Sigmoid colon (tissue), 7 donors: ENCODE measurements at places on chromosomes 3 and 15.

DNA sequence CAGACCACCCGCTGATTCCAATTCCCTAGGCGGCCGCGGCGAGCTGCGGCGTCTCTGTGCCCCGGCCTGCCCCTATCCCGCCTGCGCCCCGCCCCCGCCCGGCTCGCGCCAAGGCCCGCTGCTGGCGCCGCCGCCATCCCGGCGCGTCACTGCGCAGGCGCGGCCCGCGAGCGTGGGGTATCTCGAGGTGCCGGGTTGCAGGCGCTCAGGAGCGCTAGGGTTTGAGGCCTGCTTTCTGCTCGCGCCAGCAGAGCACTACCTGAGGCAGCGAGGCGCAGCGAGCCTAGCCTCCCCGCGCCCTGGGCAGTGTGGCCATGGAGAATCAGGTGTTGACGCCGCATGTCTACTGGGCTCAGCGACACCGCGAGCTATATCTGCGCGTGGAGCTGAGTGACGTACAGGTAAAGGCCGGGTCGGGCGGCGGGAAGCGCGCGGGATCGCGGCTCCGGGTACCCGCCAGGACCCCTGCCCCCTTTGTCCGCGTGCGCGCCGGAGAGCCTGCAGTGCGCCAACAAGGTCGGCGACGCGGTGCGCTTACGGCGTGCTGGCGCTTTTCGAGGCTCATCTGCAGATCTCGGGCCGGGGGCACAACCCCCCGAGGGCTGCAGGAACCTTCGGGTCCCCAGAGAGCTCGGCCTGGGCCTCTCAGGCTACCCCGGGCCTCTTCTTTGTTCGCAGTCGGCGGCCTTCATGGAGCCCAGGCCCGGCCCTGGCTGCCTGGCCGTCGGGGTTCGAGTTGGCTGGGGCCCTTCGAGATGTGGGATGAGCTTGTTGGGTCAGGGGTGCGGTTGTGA is at the start of gene HACD3:
Gene HACD3, plus strand, starts transcription at position 146 of the 794 bp plus-strand sequence. Its CDS starts 169 bp downstream, at position 315.
- no peaks in the 10 kb centered on the region for H3K27me3 ChIP-seq
- peak within 1 kb of the TSS; percentile 84 for H3K27ac ChIP-seq
- H3K4me3 ChIP-seq = peak within 1 kb of the TSS; percentile 73
- no peaks in the 10 kb centered on the region for H3K36me3 ChIP-seq
- peak; percentile 91 for DNase-seq

DNA sequence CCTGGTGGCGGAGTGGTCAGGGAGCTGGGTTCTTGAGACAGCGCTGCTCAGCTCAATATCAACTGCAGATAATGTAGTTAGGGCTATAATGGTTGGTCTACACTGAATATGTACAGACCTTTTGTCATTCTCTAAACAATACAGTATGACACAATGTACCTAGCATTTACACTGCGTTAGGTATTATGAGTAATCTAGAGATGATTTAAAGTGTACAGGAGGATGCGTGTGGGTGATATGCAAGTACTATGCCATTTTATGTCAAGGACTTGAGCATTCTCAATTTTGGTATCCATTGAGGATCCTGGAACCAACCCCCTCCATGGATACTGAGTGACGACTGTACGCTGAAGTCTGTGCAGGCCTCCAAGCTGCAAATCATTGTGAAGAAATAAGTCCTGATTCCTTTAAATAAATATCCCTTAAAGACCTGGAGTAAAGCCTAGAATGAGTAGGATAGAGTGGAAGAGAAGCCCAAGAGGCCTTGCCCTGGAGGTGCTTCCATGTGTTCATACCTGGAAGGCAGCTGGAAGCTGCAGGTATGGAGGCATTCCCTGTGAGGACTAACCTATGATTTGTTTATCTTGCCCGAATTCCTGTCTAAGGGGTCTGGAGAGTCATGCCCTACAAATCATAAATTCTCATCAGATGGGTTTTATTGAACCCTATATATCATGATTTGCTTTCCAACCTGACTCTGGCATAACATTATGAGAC is 15.7 kb upstream of the RTP1 start:
- no peak overlapping the region for H3K27ac ChIP-seq
- H3K4me1 ChIP-seq = peaks cover 10% of the 10 kb centered on the region
- no peaks in the 10 kb centered on the region for H3K36me3 ChIP-seq
- no peak overlapping the region for H3K4me3 ChIP-seq
- DNase-seq = no peak

DNA sequence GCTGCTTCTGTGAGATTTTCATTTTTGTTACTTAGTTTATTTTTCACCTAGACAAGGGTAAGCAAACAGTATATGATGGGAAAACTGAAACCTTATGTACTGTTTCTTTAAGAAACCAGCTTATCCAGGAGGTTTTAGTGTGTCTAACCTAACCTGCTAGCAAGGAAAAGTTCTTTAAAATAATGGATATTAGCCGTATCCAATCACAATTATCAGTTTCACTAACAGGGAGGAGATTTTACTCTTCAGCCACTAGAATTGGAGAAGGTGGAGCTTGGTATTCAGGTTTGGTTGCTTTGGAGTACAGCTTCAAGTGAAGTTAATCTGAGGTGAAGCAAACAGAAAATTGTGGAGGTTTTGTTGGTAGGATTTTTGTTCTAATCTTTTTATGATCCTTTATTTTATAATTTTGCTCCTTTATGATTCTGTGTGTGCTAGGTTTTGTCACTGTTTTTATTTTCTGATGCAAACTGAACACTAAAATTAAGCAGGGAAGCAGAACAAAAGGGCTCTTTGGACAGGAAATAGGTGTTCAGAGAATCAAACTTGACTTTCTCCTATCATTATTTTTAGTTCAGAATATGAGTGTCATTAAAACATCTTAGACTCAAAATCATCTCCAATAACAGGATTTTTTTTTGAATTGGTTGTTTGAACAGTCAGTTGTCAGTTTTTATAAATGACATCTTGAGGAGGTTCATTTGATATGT is 13.0 kb downstream of the ZFAND6 start:
- peak overlapping the region; percentile 48 for H3K27ac ChIP-seq
- no peaks in the 10 kb centered on the region for H3K4me1 ChIP-seq
- H3K27me3 ChIP-seq = no peaks in the 10 kb centered on the region
- no peak for DNase-seq
- H3K4me3 ChIP-seq = peak overlapping the region; percentile 42
- no peaks in the 10 kb centered on the region for H3K36me3 ChIP-seq

- peak; percentile 55 for DNase-seq
- H3K36me3 ChIP-seq = no peaks in the 10 kb centered on the region
- no peak overlapping the region for H3K27ac ChIP-seq
- no peaks in the 10 kb centered on the region for H3K27me3 ChIP-seq
- no peak overlapping the region for H3K4me3 ChIP-seq
Measured at GRCh38 chr15:40302981-40303380, 4.8 kb downstream of the PLCB2 start.

GRCh38 chr3:121269389-121269788 is 276.4 kb downstream of the POLQ start:
- H3K4me1 ChIP-seq = no peaks in the 10 kb centered on the region
- no peaks in the 10 kb centered on the region for H3K36me3 ChIP-seq
- H3K4me3 ChIP-seq = no peak overlapping the region
- H3K27ac ChIP-seq = no peak overlapping the region

DNA sequence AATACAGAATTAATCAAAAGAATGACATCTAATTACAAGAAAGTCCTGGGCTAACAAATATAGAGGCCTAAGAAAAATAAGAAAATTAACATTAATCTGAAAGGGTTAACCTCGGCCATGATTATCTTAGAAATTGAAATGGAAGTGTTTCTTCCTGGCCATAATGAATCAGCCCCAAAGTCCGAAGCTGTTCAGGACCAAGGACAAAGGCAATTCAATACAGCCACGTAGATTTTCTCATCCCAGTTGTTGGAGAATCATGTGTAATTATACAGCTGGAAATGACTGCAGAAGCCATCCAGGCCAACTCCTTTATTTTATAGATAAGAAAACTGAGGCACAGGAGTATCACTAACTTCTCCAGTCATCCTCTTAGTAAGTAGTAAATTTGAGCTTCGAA is 38.0 kb upstream of the GBE1 start:
- H3K4me1 ChIP-seq = no peaks in the 10 kb centered on the region
- DNase-seq = no peak
- no peaks in the 10 kb centered on the region for H3K36me3 ChIP-seq
- no peak overlapping the region for H3K27ac ChIP-seq

DNA sequence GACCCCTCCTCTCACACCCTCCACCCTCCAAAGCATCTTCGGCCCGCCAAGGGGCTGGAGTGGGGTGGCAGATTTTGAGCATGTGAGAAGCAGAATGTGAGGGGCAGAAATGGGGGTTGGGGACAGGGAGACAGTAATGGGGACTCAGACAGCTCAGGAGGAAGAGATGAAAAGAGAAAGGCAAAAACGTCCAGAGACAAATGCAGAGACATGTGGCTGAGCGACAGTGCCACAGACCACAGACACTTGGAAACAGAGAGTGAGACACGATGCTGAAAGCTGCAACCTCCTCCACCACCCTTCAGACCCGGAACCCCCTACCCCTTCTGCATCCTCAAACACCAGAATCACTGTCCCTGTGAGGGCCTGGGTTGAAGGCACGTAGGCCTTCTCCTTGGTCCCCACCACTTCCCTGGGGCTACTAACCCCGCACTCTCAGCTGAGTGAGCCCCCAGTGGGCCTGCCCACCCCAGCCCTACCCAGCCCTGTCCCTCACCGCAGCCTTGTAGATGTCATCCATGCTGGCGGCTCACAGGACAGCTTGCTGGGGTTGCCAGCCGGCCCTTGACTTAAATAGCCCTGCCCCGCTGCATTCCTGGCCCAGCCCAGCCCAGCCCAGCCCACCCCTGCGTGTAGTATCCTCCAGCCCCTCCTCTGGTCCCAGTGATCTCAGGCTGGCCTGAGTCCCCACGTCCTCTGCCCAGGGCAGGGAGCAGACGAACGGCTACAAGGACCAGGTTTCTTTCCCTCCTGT is at the start of gene TNNC1:
Gene TNNC1, minus strand, starts transcription at position 546 of the 754 bp plus-strand sequence. Its CDS starts 26 bp downstream, at position 520.
- peak within 1 kb of the TSS; percentile 95 for H3K4me3 ChIP-seq
- H3K27ac ChIP-seq = peak within 1 kb of the TSS; percentile 94
- H3K36me3 ChIP-seq = peaks cover 12% of the 10 kb centered on the region

GRCh38 chr3:168085491-168086119 is 10.1 kb downstream of the GOLIM4 start:
- no peak for DNase-seq
- H3K27me3 ChIP-seq = no peaks in the 10 kb centered on the region
- H3K4me3 ChIP-seq = no peak overlapping the region

- no peaks in the 10 kb centered on the region for H3K27me3 ChIP-seq
- no peak overlapping the region for H3K4me3 ChIP-seq
- DNase-seq = no peak
- H3K4me1 ChIP-seq = peaks cover 26% of the 10 kb centered on the region
- H3K36me3 ChIP-seq = no peaks in the 10 kb centered on the region
- no peak overlapping the region for H3K27ac ChIP-seq
Measured at GRCh38 chr15:98126326-98127085, 166.0 kb downstream of the ARRDC4 start.

- H3K4me1 ChIP-seq = peaks cover 60% of the 10 kb centered on the region
- no peaks in the 10 kb centered on the region for H3K27me3 ChIP-seq
- H3K36me3 ChIP-seq = peaks cover 14% of the 10 kb centered on the region
- DNase-seq = no peak
- peak overlapping the region; percentile 98 for H3K27ac ChIP-seq
- H3K4me3 ChIP-seq = peak overlapping the region; percentile 6
Measured at GRCh38 chr3:4983739-4984510, 4.7 kb downstream of the BHLHE40 start.
